ENCODE measurements at places on chromosomes 1 and 21.

- peak; percentile 48 for DNase-seq
Measured at GRCh38 chr1:172380441-172381244, 39.8 kb upstream of the C1orf105 start.

GRCh38 chr1:162456323-162456722 is 41.3 kb upstream of the UHMK1 start:
- DNase-seq = no peak

- no peak for DNase-seq
Measured at GRCh38 chr1:9703165-9703509, 51.6 kb downstream of the PIK3CD start.

DNA sequence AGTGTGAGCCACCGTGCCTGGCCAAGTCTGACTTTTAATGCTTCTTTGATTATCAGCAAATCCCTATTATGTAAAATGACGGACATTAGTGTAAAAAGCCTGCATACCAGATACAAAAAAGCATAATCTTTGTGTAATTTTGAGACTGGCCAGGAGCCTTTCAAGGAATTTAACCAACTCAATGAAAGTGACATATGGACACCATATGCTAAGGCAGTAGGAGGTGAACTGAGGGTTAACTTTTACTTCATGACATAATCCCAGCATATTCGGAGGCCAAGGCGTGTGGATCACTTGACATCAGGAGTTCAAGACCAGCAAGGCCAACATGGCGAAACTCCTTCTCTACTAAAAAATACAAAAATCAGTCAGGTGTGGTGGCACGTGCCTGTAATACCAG is 94.6 kb downstream of the EIF4G3 start:
- DNase-seq = no peak

DNA sequence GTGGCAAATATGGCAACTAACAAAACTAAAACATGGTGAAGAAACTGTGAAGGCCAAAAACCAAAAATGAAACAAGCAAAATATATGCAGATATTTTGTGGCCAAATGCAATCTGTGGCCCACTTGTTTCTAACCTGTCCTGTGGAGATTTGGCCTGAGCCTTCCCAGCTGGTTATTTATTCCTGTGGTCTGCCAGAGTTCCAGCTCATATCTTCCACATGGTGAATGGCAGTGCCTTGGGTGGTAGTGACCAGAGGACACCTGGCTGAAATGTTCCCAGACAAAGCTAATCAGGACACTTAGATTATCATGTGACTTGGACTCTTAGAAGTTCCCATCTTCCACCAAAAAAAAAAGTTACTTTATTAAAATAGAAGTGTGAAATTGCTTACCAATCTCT is 39.7 kb downstream of the RNASEL start:
- DNase-seq = no peak

GRCh38 chr1:73144311-73144710 is 862.0 kb upstream of the NEGR1 start:
- DNase-seq = no peak

- DNase-seq = no peak
Measured at GRCh38 chr1:53038566-53038965, 23.4 kb upstream of the PODN start.

DNA sequence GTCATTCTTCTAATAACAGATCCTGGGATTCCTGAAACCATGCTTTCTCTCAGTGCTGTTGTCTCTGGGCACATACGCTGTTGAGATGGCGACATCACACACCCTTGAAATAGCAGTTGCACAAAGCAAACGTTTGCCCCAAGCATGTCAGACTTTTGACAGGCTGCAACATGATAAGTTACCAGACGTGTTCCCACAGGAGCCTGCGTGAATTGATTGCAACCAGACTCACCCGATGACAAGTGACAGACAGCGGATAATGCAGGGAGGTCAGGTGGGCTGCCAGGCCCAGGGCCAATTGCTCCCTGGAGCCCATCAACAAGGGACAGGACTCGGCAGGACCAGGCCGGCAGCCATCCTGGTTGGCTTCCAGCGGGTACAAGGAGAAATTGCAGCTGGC is 310.9 kb downstream of the SIPA1L2 start:
- DNase-seq = no peak

DNA sequence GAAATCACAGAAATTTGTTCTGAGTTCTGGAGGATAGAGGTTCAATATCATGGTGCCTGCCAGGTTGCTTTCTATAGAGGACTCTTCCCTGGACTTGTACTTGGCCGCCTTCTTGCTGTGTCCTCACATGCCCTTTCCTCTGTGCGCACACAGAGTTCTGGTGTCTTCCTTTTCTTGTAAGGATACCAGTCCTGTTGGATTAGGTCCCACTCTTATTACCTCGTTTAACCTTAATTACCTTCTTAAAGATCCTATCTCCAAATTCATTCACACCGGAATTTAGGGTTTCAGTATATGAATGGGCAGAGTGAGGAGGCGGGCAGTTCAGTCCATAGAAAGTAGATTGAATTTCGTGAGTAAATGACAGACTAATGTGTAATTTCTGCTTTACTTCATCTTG is 413.9 kb downstream of the NCAM2 start:
- no peak for DNase-seq

GRCh38 chr1:160855181-160855981 is 7.3 kb downstream of the CD244 start:
- no peak for DNase-seq

GRCh38 chr1:31027693-31028526 is 37.6 kb downstream of the PUM1 start:
- peak; percentile 59 for DNase-seq

GRCh38 chr1:171860696-171861095 is 19.4 kb downstream of the DNM3 start:
- no peak for DNase-seq

DNA sequence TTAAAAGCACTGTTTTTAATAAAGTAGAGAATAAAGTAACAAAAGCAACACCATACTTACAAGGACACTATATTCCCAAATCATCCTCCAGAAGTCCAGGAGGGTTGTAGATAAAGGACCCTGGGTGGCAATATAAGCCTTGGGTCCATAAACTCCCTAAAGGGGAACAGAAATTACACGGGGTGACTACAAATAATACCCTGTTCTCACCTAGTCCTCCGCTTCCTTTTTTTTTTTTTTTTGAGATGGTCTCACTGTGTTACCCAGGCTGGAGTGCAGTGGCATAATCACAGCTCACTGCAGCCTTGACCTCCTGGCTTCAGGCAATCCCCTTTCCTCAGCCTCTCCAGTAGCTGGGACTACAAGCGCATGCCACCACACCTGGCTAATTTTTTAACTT is 13.1 kb downstream of the PTPN22 start:
- peak; percentile 9 for DNase-seq

GRCh38 chr1:43783096-43783670 is 75.8 kb downstream of the ST3GAL3 start:
- DNase-seq = peak; percentile 43

GRCh38 chr1:1510912-1511532 is 940 bp upstream of the ATAD3A start:
- peak; percentile 58 for DNase-seq

DNA sequence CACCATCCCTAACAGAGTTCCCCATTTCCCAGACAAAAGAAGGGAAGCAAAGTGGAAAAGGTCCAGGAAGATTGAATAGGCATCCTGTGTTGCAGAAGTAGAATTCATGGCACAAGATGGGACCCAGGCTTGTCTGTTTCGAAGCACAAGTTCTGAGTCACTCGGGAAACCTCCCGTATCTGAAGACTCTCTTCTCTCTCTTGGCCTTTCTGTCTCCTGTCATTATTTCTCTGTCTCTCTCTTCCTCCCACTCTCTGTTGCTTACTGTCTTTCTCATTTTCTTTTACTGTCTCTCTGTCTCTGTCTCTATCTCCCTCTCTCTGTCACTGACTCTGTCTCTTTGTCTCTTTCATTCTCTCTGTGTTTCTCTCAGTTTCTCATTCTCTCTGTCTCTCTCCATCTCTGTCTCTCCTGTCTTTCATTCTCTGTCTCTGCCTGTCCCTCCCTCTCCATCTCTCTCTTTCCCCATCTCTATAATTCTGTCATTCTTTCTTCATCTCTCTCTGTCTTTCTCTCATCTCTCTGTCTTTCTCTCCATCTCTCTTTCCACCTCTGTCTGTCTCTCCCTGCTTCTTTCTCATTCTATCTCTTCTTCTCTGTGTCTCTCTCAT is 23.7 kb downstream of the RNF187 start:
- no peak for DNase-seq

- no peak for DNase-seq
Measured at GRCh38 chr1:241453732-241454131, 65.8 kb downstream of the FH start.

DNA sequence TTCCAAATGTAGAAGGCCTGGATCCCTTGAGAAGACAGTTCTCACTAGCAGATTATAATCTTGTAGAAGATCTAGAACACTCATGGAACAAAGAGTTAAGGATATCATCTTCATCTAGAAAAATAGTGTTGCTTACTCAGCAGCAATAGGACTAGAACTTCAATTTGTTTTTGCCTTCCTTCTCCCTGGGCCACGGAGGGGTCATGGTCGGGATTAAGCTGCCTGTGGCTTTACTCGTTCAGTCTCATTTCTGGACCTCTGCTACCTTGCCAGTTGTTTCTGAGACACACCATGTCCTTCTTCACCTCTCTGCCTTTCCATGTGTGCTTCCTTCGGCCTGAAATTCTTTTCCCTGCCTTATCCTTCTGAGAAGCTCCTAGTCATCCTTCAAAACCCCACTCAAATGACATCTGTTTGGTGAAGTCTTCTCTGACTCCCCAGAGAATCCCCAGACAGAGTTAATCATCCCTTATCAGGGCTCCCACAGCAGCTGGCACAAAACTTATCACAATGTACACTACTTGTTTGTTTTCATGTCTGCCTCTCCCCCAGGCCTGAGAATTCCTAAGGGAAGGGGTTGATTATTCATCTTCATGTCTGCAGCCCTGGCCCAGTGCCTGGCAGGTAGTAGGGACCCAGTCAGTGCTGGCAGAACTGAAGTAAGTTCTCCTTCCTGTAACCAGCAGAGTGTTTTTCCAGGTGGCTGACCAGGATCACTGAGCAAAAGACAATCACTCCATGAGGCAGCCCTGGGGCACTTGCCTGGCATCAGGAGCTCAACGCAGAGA is 15.5 kb upstream of the SNX27 start:
- no peak for DNase-seq

- DNase-seq = no peak
Measured at GRCh38 chr1:234987415-234988154, 141.1 kb downstream of the TOMM20 start.
